ENCODE measurements at places on chromosomes 2 and 18. TPM values are rescaled to one million over a fixed set of nuclear protein-coding genes. Genes with fewer than 3 reads are reported as not detected.

The TXNDC2 gene
- not detected for total RNA-seq

The GREB1L gene
- total RNA-seq = 4.2 TPM

The SLC5A7 gene
- total RNA-seq = 0.10 TPM

The NEURL3 gene
- 0.10 TPM for total RNA-seq

The CXCR1 gene
- total RNA-seq = 2.1 TPM

The DNAJC5G gene
- total RNA-seq = not detected

The SPR gene
- 3.9 TPM for total RNA-seq

The MOGAT1 gene
- total RNA-seq = 2.5 TPM
